Activated CD4-positive, CD25-positive, alpha-beta regulatory T cell (primary cell): ENCODE measurements at places on chromosomes 2 and 18.

DNA sequence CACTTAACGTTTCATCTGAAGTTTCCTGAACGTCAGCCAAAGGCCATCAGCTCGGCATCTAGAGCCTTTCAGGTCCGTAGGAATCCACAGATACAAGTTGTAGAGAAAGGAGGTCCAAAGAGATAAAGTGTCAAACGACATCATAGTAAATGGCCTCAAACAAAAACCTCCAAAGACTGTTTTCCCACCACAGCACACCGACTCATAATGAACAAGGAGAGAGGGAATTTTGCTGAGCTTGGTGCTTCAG lies 150.3 kb downstream of the PXDN start:
- DNase-seq: no peak

DNA sequence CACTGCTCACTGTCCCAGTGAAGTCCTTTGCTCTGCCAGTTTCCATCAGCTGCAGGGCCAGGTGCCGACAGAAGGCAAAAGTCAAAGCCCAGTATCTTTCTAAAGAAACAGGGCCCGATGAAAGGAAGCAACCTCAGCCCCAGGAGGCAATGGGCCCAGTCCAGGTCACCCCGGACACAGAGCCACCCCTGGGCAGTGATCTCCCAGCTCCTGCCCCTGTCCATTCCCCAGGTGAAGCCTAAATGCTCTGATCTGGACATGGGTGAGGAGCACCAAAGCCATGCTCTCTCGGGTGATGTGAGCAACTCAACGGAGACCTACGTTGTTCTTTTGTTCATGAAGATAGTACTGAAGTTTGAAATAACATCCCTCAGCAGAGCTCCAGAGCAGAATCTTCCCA lies 61.6 kb downstream of the HDAC4 start:
- DNase-seq: no peak

DNA sequence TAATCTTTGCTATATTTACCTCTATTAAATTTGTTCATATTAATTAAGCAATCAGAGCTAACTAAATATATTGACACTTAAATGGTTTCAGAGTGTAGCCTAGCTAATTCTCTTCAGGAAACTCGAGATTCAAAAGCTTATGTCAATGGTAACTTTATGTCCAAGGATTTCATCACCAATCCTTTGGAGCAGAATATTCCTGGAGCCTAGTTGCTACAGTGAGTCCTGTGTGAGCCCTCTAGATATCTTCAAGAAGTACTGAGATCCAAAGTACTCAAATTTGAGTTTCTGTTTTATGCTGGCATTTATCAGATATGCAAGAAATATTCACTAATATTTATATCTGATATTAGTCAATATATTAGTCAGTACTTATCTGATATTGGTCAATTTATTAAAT lies 31.3 kb downstream of the DTNA start:
- DNase-seq: no peak

DNA sequence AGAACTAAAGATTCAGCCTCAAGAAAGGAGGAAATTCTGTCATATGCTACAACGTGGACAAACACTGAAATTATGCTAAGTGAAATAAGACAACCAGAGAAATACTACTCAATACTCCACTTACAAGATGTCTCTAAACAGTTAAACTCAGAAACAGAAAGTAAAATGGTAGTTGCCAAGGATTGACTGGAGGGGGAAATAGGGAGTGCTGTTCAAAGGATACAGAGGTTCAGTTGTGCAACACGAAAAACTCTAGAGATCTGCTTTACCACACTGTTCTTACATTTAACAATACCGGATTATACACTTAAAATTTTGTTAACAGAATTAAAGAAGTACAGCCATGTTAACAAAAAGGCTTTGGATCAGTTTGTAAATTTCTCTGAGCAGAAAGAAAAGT lies 39.8 kb upstream of the C2orf15 start:
- DNase-seq: no peak

- no peak for DNase-seq
Observed at GRCh38 chr2:239225871-239226561, 174.8 kb downstream of the HDAC4 start.

DNA sequence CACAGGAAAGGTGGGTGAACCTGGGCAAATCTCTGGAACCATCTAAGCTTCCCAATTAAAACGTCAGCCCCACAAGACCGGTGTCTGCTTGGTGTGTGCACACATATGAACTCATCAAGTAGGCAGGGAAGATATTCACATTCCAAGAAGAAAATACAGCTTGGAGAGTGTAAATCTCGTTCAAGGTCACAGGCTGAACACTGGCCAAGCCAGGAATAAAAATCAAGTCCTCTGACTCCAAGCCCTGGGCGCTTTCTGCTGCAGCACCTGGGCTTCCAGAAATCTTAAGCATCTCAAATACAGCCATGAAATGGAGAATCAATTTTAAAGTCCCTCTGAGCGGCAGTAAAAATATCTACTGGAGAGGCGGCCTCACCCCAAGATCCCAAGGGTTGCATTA lies 150.9 kb downstream of the TWIST2 start:
- DNase-seq: no peak

DNA sequence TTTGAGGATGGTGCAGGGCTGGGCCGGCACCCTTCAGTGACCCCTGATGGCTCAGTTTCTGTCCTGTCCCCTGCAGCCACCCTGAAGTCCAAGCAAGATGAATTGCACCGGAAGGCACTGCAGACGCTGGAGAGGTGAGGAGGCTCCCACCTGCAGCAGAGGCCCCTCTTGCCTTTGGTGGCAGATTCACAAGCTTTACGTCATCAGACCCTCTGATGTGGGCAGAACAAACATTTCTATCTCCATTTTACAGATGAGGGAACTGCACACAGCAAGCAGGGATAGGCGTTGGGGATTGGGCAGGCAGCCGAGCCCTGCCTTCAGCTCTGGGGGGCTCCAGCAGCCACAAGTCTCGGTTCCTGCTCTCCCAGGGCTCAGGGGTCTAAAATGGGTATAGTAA lies 107.7 kb upstream of the MCFD2 start:
- DNase-seq: no peak

GRCh38 chr2:96916156-96916630 lies 46.3 kb upstream of the SEMA4C start:
- DNase-seq: no peak

GRCh38 chr18:49768051-49768391 lies 45.3 kb downstream of the ACAA2 start:
- no peak for DNase-seq

DNA sequence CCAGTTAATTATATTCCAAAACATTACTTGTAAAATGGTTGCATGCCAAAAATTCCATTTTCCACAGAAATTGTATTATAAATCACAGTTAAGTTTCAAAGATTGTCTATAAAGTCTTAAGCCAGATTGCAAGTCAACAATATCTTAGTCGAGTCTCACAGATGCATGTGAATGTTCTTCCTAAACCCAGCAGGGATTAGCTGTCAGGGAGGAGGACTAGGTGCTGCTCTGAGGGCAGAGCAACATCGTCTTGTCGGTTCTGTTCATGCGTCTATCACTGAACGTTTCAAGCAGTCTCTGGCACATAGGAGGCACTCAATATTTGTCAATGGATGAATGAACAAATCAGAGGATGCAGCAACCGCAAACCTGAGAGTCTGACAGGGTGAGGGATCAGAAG lies 27.0 kb downstream of the EPB41L3 start:
- no peak for DNase-seq

DNA sequence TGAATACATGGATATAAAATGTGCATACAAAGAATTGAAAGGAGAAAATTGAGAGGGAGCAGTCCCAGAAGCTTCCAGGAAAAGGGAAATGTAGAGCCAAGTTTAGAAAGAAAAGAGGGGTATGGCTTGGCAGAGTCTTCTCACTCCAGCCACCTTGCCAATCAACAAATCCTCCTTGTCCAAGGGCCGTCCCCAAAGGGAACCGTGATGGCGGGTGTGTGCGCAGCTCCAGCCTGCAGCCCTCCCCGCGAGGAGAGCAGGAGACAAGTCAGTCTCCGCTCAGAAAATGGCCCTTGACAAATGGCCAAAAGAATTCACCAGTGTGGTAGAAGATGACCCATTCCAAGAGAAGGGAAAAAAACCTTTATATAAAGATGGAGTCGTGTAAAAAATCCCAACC lies 448.3 kb upstream of the POU3F3 start:
- no peak for DNase-seq

DNA sequence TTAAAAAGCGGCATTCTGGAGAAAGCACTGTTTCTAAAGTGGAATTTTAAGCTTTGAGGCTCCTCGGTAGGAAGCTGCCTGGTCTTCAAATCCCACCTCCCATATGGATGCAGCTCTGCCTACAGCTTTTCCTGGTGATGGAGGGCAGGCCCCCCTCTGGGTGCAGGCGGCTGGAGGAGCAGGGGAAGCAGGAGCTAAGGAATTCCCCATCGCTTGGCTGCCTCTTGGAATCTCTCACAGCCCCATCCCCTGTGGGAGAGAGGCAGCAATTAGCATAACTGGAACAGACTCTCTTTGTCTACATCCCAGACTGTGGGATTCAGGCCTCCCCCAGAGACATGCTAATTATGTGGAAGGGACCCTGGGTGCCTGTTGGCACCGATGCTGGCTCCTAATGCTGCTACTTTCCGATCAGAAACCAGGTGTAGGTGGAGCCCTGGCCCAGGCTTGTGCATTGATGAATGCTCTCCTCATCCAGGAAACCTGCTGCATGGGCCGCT lies 51.3 kb downstream of the LIPG start:
- no peak for DNase-seq

- DNase-seq: no peak
Observed at GRCh38 chr18:36296650-36297416, 680 bp upstream of the FHOD3 start.

DNA sequence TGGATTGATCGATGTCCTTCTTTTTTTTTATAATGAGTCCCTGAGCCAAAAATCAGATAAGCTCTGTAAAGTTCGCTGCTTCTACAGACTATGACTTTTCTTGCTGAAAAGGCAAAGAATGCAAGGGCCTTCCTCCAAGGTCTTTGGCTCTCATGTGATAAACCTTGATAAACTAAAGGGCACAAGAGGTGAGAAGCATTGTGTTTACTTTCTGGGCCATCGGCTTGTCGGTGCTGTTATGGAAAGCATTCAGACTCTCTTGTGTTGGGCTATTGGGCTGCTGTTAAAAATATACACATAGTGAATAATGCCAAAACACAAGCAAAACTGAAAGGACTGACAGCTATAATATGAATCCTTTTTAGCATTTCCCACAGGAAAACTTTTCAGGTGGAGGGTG lies 472.4 kb upstream of the SPHKAP start:
- no peak for DNase-seq

- no peak for DNase-seq
Observed at GRCh38 chr2:55965966-55966365, 42.4 kb upstream of the EFEMP1 start.

DNA sequence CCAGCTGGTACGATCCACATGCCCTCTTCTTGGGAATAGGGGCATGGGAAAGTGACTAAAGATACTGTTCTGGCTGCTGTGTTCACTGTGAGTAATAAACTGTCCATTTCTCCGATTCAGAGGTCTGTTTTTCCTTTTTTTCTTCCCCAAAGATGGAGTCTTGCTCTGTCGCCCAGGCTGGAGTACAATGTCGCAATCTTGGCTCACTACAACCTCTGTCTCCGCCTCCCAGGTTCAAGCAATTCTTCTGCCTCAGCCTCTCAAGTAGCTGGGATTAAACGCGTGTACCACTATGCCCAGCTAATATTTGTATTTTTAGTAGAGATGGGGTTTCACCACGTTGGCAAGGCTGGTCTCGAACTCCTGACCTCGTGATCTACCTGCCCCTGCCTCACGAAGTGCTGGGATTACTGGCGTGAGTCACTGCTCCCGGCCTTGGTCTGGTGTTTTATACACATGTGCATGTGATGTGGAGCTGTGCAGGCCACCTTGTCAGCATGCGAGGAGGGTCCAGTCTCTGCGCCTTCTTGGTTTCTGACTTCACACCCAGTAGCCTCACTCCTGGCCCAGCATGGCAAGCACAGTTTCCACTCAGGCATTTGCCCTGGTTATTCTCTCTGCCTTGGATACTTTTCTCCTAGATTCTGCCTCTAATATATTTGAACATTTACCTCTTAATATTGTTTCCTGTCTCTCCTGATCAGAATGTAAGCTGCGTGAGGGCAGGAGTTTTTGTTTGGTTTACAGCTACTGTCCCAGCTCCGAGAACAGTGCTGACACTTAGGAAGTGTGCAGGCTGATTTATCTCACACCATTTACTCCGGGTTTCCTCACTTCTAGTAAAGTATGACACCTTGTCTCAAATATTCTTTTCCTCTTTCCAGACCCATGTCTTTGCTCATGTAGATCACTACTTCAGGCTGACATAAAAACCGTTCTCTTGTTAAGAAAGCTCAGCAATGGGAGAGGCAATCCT lies 19.7 kb downstream of the PTPN18 start:
- DNase-seq: no peak

DNA sequence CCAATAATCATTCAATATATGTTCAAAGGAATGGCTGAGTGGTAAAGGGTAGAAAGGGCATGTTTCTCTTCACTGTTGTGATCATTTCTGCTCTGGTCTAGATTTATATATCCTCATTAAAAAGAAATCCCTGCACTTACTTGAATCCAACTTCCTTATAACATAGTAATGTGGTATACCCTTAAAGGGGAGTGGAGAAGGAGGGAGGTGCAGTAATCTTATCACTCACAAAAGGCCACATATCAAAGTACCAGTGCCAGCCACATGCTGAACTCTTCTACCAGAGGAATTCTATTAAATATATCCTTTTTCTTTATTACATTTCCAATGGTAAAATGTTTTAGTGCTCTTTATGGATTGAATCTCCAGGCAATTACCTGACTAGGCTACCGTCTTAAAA lies 3.3 kb downstream of the KATNAL2 start:
- DNase-seq: no peak
